Fibroblast of skin of scalp (primary cell): ENCODE measurements at places on chromosomes 16 and 17.

GRCh38 chr16:5922686-5923085 is 825.1 kb upstream of the EEF2KMT start:
- DNase-seq: no peak

DNA sequence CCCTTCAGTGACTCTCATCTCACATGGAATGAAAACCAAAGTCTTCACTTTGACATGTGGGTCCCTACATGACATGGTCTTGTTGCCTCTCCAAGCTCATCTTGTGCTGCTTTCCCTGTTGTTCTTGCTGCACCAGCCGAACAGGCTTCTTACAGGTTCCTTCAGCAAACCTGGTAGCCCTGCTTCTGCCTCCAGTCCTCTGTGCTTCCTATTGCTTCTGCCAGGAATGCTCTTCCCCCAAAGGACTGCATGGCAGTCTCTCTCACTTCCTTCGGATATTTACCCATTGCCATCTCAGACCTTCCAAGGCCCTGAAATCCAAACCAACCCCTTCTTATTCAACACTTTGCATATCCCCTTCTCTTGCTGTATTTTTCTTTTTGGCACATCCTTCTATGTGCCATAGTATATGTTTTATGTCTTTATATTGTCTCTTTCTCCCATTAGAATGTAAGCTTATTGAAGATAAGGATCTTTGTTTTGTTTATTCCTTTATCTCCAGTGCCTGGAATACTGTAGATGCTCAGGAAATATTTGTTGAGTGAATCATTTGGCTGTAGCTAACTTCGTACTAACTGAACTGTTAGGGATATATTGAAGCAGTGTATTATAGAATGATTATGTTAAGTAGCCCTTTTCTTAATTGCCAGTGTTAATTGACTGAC is 57.9 kb upstream of the SLC12A3 start:
- DNase-seq: peak; percentile 43

GRCh38 chr17:80017226-80018010 is 18.3 kb downstream of the TBC1D16 start:
- DNase-seq: no peak

- no peak for DNase-seq
These were observed 19.8 kb downstream of the MAP2K4 start for GRCh38 chr17:12040478-12040877.

DNA sequence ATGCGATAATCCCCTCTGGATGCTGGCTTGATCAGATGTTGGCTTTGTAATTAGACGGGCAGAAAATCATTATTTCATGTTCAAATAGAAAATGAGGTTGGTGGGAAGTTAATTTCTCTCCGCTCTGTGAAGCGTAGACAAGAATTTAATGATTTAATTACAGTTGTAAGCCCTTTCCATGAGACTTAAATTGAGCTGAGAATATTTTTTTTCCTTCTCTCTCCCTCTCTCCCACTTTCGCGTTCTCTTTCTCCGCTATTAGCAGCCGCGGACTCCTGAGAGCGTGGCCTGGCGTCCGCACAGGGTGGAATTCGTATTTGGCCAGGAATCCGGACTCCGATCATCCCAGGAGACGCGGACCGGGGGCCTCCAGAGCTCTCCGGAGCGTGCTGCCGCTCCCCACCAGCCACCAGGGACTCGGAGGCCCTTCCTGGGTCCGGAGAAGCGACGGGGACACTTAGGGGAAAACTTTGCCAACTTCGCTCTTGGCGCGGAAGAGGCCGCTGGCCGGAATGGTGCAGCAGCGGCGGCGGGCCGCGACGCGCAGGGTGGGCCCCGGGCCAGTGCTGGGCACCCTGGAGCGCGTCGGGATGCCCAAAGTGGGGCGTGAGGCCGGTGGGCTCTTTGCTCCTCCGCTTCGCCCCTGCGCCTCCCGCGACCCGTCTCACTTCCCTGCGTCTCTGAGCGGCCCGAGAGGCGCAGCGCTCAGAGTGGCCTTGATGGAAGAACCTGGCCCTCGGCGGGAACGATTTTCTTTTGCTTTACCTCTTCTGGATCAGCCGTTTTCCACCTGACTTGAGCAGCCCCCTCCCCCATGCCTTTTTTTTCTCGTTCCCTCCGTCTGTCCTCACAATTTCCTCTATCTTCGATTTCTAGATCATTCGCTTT is 3.6 kb upstream of the IRX3 start:
- no peak for DNase-seq

DNA sequence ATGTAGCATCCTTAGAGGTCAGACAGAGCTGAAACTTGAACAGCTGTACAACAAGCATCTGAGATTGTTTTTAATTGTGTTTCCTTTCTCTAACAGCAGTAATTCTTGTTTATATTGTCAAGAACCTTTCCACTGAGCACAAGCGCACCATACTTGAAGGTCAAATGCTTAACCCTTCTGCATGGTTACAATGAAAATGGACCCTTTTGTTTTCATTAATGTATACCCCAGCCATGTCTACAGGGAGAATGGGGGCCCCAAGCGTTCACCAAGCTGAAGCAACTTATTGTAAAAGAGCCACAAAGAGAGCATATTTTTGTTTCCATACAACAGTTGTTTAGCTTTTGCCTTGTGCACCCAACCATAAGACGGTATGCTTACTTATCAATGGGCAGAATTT is 210.8 kb downstream of the FTO start:
- DNase-seq: no peak

DNA sequence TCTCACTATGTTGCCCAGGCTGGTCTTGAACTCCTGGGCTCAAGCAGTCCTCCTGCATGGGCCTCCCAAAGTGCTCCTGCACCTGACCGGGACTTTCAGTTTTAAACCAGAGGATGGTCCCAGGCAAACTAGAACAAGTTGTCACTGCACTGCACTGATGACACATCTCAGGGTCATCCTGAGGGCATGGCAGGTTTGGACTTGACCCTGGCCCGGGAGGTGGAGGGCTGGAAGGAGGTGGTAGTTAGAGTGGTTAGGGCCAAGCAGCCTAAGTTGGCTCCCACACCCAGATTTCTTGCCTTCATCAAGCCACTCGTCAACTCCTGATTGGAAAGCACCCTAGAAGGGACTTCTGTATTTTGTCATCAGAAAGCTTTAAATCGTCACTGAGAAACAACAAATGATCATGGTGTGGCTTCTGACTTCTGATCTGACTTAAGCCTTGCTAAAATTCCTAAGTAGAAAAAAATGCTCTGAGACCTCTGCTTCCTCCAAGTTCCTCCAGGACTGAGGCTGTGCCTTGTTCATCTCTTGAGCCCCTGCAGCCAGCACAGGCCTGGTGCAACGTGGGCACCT is 43.5 kb downstream of the EMP2 start:
- no peak for DNase-seq

- no peak for DNase-seq
These were observed 30.0 kb downstream of the NOL11 start for GRCh38 chr17:67747681-67748235.

- DNase-seq: no peak
These were observed 11.0 kb downstream of the SLC6A4 start for GRCh38 chr17:30224419-30224960.

- DNase-seq: no peak
These were observed 33.2 kb downstream of the VPS35L start for GRCh38 chr16:19588661-19589060.

DNA sequence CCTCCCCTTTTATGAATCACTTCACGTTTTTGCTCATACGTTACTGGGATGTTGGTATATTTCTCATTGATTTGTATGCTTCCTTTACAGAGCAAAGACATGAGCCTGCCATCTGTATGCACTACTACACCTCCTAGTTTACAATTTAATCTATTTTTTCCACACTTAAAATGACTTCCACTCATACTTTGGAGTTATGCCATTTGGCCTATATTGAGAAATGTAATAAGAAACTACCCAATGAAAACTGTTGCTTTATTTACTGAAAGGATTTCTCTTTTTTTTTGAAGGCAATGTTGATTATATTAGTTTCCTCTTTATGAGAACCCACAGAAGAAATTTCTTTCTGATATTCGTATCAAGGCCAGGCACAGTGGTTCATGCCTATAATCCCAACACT is 43.1 kb downstream of the DUSP14 start:
- no peak for DNase-seq

DNA sequence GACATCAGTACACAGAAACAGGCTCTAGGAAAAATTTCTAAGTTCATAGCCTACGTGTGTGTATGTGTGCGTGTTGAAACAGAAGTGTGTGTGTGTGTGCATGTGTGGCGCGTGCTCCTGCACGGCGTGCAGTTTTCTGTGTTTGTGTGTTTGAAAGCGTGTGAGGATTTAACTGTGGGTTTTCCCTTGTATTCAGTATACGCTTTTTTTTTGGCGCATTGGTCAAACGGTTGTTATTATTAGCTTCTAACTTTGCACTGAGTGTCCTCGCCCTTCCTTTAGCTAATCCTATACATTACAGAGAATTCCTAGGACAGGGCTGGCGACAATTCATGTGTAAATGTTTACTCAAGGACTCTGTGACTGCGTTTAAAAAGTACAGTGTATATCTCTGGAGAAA is 23.0 kb downstream of the TMC6 start:
- DNase-seq: no peak

- DNase-seq: peak; percentile 85
These were observed 49.6 kb downstream of the USP22 start for GRCh38 chr17:20992987-20993862.

GRCh38 chr17:1108765-1109605 is 70.8 kb downstream of the ABR start:
- peak; percentile 59 for DNase-seq

DNA sequence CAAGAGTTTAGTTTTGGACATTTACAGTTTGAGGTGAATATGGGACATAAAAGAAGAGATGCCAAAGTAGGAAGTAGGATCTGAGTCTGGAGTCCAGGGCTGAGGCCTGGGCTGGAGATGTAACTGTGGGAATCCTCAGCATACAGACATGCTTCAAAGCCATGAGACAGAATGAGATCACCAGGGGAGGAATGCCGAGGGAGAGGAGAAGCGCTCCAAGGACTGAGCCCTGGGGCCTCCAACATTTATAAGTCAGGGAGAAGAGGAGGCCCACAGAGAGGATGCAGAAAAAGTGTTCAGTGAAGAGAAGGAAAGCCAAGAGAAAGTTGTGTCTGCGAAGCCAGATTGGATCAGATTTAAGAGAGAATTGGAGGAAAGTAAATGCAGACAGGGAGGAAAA is 277.5 kb upstream of the MYOCD start:
- peak; percentile 89 for DNase-seq

DNA sequence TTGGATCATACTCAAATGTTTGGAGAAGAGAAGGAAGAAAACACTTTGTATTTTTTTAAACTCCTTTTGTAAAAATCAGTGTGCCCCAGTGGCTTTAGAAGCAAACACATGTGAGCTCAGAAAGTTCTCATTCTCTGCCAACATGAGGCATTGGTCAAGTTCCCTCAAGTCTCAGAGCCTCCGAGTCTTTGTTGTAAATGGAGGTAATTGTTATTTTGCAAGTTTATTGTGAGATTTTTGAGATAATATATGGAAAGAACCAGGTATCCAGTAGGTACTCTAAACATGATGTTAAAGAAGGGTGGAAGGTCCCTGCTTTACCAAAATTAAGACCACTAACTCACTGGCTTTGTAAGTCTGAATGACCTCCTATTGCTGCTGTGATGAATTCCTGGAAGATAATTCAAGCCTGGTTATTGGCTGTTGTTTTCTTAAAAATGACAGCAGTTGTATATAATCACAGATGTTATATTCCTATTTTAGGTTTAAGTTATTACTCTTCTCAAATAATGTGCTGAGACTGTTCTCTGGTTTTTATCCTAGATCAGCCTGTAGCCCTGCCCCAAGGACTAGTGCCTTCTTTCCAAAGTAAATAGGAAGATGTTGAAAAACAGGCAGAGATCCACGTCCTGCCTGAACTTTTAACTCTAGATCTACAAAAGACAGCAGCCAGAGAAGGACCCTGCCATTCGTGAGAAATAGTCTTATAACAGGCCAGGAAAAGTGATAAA is 2.4 kb downstream of the HLF start:
- no peak for DNase-seq
